ENCODE measurements at places on chromosomes 3 and 15.

- DNase-seq: no peak
These were observed at the start of gene FOXB1 for GRCh38 chr15:60004009-60004845. TSS of gene FOXB1 (plus strand) at chr15:60004311. CDS start at chr15:60004964, 653 bp downstream.

- DNase-seq: no peak
These were observed 81.1 kb downstream of the RAD18 start for GRCh38 chr3:8882171-8882593.

DNA sequence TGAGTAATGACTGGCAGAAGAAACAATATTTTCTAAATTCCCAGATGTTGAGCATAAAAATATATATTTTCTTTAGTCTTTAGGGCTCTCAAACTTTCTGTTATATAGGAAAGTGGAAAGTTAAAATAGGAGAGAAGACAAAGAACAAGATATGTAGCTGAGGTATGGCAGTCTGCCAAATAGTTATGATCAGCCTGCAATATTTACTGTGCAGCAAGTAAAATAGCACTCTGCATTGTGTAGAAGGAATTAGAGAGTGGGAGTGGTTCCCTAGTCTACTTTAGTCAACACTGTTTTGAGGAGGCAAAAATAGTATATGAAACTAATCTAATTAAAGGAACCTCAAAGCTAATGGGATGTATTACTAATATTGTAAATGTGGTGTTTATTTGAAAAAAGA, 978.1 kb upstream of the ALCAM start:
- DNase-seq: peak; percentile 6

- DNase-seq: no peak
These were observed 28.2 kb upstream of the RSL24D1 start for GRCh38 chr15:55224892-55225291.

DNA sequence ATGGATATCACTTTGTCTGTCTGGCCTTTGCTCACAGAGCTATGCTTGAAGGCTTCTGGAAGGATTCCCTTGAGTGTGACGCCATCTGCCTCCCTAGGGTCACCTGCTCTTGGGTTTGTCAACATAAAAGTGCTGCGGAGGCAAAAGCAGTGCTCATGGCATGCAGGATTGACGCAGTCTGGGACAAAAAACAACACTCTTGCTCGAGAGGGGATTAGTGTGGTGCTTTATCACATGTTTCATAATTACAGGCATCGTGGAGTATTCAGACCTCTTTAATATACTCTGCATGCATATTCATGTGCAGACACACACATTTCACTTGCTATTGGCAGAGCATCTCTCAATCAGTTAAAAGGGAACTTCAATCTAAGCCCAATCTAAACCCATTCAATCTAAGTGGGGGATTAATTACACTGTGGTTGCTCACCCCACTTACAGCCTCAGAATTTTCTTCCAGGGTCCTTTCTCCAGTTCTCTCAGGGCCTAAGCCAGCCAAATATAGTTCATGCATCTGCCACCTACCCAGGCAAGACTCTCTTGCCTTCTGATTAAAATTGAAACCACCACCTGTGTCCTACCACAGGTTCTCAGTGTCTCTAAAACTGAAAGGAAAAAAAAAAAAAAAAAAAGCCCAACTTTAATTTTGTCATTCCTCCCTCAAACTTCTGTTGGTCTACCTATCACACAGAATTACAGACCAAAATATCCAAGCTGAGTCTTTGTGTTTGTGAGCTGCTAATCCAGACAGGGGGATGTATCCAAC, 75.6 kb downstream of the BFSP2 start:
- no peak for DNase-seq

DNA sequence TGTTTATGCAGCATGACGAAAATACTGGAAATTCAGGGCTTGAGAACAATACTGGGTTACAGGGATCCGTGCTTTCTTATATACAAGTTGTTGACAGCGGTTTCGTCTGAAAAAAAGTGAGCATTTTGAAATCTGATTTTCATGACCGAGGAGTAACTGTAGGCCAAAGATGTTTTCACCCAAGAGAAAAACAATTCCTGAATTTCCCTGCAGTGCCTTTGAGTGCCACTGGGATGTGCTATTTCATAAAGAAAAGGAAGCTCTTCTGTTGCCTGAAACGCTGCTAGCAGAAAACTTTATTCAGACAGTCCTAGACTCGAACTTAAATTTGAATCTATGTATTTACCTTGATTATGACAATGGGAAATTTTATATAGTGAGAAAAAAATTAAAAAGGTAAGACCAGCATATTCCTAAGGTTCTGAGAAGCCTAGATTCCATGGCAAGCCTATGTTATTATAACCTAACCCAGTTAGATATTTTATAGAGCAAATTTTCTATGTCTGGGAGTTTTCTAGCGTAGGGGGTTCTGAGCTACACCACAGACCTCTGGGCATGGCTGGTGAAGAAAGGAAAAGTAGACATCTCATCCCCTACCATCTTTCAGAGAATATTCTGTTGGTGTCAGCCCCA, 30.2 kb downstream of the KCNAB1 start:
- DNase-seq: peak; percentile 42

DNA sequence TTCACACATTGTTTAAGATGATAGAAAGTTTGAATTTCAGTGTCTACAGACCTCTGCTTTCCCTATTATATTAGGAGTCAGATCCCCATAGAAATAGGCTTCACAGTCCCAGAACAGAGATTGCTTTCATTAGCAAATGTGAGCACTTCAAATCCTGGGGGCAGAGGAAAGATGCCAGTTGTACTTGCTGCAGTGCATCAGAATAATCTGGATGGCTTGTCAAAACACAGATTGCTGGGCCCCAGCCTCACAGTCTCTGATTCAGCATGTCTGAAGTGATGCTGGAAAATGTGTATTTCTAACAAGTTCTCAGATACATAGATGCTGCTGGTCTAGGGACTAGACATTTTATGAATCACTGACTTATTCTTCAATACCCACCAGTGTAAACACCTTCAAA, 375.2 kb downstream of the FGF12 start:
- no peak for DNase-seq
